NCI-H526 (cell line): ENCODE measurements at places on chromosomes 1 and 21.

DNA sequence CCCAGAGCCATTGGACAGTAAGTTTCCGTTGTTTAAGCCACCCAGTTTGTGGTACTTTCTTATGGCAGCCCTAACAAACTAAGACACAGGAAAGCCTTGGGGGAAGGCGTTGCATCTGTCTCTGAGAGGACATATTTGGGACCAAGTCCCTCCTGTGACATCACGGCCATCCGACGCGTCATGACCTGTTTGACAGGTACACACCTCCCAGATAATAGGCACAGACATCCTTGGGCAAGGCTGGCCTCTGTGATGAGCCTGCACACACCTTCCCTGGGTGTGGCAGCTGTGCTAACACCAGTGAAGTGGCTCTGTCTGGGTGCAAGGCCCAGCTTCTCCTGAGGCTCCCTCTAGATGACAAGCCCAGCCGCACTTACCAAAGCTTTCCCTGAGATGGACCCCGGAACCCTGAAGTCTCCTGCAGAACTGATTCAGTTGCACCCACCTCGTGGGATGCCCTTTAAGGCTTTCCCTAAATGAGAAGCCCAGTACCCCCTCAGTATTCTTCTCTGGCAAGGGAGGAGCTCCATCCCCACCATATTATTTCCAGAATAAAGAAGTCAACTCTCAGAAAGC, 136.5 kb downstream of the ZSCAN20 start:
- no peak for DNase-seq

GRCh38 chr1:184557423-184558347, 170.9 kb downstream of the C1orf21 start:
- no peak for DNase-seq

- no peak for DNase-seq
These were observed 49.3 kb downstream of the SMYD2 start for GRCh38 chr1:214330222-214330621.

- DNase-seq = no peak
These were observed 250.8 kb downstream of the KCNJ6 start for GRCh38 chr21:37665230-37666024.

- peak; percentile 83 for DNase-seq
These were observed 2.5 kb downstream of the CGN start for GRCh38 chr1:151513626-151514121.

DNA sequence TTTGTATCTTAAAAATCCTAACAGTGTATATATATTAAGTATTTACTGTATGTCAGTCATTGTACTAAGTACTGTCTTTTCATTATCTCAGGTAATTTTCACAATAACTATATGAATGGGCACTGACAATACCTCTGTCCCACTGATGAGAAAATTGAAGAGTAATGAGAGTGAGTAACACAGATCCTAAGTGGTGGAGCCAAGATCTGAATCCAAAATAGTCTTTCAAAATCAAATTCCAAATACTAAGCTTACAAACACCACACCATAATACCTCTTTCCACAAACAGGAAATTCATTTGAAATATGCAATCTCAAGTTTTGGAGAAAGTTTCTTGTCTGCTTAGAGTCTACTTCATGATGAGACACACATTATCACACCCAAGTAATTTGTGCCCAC, 105.9 kb upstream of the EDEM3 start:
- DNase-seq = no peak

DNA sequence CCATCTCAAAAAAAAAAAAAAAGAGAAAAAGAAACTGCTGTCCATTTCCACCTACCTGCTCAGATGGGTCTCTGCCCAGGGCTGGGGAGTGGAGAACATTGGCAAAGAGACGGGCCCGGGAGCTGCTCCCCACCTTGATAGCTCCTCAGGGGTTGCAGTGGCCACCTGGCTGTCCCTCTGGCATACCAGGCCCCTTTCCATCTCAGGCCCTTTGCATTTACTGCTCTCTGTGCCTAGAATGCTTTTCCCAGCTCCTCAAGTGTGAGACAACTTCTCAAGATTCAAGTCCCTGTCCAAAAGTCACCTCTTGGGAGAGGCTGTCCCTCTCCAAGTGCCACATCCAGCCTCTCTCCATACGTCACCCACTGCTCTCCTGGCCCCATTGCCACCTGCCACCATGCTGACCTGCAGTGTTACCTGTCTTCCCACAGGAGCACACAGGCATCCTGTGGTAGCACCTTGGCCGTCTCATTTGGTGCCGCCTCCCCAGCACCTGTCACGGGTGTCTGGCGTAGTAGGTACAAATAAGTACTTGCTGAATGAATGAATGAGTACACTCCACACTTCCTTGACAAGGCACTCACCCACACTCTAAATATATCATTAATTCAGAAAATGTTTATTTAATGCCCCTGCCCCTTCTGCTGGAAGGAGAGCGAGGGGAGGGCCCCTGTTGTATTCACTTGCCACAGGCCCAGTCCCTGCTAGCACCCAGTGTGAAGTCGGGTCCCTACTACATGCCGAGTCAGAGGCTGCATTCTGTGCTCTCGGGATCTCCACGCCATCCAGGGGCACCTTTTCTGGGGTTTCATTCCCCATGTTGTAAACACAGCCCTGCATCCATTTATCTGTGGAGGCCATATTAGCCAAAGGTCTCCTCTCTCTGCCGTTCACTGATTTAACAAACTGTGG, 48.8 kb downstream of the DISP3 start:
- no peak for DNase-seq

GRCh38 chr1:98211271-98211845, 290.5 kb upstream of the DPYD start:
- no peak for DNase-seq

DNA sequence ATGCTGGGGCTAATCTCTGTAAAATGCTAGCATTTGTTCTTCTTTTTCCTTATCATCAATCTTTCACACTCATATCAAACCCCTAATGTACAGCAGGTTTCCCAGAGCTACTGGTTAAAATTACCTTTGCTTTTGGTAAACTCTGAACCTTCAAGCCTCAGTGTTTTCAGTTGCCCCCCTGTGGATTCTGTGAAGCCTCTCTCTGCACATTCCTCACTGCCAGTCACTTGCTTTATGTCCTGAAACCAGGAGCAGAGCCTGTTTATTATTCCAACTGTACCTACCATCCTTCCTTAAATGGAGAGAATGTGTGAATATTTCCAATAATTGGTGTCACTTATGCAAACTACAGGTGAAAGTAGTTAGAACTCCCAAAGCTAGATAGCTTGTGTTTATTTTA, 134.2 kb downstream of the NEK7 start:
- no peak for DNase-seq

DNA sequence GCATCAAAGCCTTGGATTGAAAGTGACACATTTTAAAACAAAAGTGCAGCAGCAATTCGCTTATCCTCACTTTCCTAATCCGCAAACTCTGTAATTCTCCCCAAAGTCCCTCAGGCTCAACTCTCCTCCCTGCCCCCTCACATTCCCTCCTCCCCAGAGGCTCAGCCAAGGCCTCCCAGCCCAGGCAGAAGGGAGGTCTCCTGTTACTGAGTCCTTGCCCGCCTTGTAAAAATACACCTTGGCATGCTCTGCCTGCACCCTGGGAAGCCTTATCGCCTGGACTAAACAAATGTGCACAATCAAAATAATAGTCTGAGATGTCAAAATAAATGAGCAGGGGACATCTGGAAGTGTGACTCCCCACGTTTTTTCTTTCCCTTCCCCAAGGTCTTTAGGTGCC, 109.7 kb downstream of the PLXNA2 start:
- peak; percentile 7 for DNase-seq

DNA sequence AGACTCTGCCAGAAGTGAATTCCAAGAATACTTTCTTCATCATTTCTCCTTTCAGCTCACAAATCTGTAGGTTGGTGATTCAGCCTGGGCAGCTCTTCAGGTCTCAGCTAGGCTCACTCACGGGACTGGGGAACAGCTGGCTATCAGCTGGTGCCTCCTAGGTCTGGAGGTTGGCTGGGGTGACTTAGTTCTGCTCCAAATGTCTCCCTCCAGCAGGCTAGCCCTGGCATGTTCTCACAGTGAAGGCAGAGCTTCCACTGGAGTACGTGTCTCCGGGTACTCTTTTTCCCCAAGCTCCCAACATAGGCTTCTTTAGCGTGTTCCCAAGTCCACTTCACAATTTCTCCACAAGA, 12.5 kb upstream of the VAMP4 start:
- no peak for DNase-seq
